ENCODE measurements at places on chromosomes 13 and 19.

DNA sequence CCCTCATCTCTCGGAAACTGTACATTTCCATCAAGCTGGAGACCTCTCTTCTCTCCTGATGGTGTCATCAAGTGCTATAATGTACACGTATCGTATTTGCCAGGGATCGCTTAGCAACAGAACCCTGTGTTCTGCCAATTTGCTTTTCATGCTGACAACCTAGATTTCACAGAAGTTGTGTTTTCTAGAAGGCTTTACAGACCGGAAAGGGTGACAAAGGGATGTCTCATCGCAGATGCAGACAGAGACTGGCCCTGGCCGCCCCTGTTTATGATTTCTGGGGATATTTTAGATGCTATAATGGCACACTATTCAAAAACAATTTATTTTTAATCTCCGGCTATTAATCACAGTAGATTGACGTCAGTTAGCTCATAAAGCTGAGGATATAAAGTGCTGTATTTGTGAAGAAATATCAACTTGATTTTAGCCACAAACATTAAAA is 291.4 kb downstream of the IRS2 start:
- DNase-seq: no peak

- DNase-seq: no peak
These were observed 400.5 kb upstream of the PCDH9 start for GRCh38 chr13:67630640-67631039.

GRCh38 chr19:15337202-15337601 is 4.9 kb upstream of the BRD4 start:
- DNase-seq: no peak

- peak; percentile 14 for DNase-seq
These were observed 4.0 kb downstream of the PDS5B start for GRCh38 chr13:32590266-32590665.

GRCh38 chr13:28626266-28626665 is 32.7 kb upstream of the POMP start:
- no peak for DNase-seq

DNA sequence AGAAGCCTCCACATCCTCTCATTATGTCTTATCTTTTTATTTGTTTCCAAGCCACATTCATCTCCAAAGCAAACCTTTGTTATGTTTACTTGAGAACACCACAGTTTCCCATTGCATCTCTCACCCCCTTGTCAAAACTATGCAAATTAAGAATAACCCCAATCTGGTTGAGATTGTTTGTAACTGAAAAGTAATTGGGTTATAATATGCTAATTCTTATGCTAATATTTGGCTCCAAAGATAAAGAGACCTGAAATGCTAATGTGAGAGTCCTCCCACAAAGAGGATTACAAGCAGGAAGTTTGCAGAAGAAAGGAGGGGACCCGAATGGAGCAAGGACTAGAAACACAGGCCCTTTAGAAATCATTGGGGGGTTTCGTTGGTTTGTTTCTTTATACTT is 92.9 kb upstream of the UBL3 start:
- DNase-seq: no peak

DNA sequence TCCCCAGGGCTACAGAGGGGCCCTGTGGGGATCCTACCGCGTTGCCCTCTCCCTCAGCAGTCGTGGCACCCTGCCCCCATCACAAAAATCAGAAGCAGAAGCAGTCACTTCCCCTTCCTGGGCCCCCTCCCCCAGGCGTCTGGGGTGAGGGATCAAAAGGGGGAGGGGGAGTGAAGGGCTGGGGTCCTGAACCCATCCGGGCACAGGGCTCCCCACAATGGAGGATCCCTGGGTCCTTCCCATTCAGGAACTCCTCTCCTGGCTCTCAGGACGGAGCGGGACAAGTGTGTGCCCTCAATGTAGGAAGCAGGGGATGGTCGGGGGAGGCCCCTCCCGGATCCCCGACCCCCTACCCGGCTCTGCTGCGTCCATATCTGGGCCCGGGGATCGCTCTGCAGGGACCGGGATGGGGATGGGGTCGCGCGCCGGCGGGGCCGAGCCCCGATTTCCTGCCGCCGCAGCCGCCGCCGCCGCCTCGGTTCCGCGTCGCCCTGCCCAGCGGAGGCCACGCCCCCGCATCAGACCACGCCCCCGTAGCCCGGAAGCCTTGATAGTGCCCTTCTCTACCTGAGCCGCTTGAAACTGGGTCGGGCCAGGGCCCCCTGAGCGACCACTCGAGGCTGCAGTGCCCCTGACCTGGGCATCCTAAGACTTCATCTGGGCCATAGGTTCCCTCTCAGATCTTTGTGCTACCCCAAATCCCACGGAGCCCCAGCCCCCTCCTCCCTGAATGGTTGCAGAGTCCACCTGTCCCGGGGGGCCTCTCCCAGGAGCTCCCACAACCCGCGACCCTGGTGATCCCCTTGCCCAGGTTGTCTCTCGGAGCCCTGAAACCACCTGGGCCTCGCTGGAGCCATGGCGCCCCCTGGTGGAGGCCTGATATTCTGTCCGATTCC is at the start of gene GMIP:
Gene GMIP (minus strand): TSS at position 500 of the 896 bp plus-strand sequence. CDS start 128 bp downstream, at position 372.
- peak; percentile 84 for DNase-seq

GRCh38 chr13:50928102-50928501 is 18.5 kb downstream of the RNASEH2B start:
- DNase-seq: no peak

DNA sequence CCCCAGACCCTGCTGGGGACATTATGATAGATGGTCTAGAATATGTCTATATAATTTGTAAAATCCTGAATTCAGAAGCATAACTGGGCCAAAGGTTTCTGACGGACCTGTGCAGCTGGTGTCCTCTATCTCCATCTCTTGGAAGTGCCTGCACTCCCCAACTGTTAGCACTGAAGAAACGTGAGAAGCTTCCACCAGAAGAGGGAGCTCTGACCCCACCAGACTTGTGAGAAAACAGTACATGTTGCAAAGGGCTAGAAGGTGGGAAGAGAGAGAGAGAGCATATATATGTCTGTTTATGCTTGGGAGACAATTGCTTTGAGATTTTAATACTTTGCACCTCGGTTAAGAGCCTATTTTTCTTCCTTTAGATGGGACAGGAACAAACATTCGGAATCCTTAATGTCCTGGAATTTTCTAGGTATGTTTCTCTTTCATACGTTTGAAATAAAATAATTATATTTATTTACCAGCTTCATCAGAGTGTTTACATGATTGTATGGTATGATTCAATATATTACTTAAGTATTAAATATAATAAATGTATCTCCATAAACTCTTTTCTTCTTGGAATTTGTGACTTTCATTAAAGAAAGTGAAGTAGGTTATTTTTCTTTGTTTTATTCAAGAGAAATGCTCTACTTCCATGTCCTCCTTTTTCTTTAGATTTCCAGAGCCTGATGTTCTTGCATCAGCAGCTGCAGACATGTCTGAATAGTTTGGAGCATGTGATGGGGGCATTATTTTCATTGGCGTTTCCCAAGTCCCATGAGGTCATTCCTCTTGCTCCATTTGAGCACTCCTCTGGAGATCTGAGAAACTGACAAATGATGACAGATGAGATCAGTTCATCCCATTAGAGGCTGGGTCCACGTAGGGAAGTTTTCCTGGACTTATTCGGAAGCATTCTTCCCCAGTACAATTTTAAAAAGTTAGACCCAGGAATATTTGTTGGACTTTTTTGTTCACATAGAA is 202.9 kb downstream of the ATP8A2 start:
- DNase-seq: peak; percentile 47

GRCh38 chr19:17646441-17646840 is 41.7 kb downstream of the UNC13A start:
- no peak for DNase-seq

DNA sequence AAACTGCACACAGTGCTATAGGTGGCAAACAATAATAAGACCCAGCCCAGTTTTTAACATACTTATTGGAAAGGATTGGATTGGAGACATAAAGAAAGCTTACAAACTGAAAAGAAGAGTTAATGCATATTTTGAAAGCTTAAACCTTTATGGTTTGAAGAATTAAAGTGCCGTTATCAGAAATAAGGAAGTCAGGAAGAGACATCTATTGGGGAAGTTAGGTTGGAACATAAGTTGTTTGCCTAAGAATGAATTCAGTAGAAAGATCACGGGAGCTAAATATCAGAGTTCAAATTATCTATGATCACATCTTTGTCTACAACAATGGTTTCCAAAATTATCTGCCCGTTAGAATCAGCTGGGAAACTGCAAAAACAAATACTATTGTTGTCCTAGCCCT is 767.9 kb downstream of the PCDH9 start:
- DNase-seq: no peak

DNA sequence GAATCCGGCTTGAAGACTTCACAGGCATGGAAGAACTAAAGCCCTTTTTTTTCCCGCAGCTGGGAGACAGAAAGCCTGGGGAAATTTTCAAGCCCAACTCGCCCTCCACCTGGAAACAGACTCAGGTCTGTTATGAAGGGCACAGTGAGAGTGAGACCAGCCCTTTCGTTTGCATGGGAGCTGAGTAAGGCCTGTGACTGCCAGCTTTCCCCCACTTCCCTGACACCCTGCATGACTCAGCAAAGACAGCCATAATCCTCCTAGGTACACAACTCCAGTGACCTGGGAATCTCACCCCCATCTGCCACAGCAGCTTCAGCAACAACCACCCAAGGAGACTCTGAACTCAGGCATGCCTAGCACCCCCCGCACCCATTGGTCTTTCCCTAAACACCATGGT is 87.6 kb upstream of the ZNF91 start:
- DNase-seq: no peak

DNA sequence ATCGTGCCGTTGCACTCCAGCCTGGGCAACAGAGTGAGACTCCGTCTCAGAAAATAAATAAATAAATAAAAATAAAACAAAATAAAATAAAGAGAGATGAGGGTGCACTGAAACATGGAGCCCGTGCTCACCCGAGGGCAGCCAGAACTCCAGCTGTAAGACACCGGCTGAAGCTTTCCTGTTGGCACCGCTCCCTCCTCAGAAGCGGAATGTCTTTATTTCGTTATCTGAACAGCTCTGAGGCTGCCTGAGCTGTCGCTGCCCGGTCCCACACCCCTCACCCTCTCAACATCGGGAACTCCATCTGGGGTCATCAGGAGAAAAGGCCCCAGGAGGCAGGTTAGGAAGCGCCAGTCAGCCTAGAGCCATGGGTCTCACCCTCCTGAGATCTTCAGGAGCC is 24.4 kb downstream of the ZNF787 start:
- DNase-seq: no peak

DNA sequence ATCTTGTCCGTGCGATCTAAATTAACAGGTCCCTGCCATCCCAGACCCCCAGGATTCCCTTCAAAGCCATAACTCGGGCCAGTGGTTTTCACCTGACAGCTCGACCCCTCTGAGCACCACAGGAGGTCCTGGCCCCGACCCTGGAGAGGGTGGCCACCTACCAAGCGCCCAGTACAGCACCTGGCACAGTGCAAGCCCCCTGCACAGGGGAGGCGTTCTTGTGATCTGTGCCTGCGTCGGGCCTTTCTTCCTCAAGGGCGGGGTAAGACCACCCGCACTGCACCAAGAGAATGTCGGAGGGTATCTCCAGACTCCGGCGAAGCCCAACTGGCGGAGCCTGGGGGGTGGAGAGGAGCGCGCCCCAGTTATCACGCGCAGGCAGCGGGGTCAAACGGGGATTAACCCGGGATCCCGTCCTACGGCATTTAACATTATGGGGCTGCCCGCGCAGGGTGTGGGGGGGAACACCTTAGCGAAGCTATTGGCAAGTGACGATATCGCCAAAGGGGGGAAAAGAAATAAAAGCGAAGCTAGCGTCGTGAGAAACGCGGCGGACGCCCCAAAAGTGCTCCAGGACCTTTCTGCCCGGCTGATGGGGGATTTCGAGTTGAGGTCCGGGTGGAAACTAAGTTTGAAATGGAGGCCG is 1.3 kb upstream of the HNRNPL start:
- DNase-seq: no peak

- no peak for DNase-seq
These were observed 22.1 kb upstream of the OLFM2 start for GRCh38 chr19:9958379-9958821.

- no peak for DNase-seq
These were observed 158.6 kb downstream of the TNFRSF19 start for GRCh38 chr13:23728807-23729206.

GRCh38 chr13:109157275-109157674 is 527.9 kb downstream of the MYO16 start:
- no peak for DNase-seq

GRCh38 chr13:38685974-38686576 is 802 bp upstream of the FREM2 start:
- no peak for DNase-seq

GRCh38 chr13:79901336-79901735 is 420.4 kb downstream of the NDFIP2 start:
- DNase-seq: no peak

- DNase-seq: no peak
These were observed 698.0 kb downstream of the PCDH9 start for GRCh38 chr13:66532146-66532545.

- DNase-seq: no peak
These were observed 270.4 kb downstream of the TEX29 start for GRCh38 chr13:111590796-111591195.

GRCh38 chr13:110030394-110030928 is 244.1 kb upstream of the IRS2 start:
- DNase-seq: no peak

DNA sequence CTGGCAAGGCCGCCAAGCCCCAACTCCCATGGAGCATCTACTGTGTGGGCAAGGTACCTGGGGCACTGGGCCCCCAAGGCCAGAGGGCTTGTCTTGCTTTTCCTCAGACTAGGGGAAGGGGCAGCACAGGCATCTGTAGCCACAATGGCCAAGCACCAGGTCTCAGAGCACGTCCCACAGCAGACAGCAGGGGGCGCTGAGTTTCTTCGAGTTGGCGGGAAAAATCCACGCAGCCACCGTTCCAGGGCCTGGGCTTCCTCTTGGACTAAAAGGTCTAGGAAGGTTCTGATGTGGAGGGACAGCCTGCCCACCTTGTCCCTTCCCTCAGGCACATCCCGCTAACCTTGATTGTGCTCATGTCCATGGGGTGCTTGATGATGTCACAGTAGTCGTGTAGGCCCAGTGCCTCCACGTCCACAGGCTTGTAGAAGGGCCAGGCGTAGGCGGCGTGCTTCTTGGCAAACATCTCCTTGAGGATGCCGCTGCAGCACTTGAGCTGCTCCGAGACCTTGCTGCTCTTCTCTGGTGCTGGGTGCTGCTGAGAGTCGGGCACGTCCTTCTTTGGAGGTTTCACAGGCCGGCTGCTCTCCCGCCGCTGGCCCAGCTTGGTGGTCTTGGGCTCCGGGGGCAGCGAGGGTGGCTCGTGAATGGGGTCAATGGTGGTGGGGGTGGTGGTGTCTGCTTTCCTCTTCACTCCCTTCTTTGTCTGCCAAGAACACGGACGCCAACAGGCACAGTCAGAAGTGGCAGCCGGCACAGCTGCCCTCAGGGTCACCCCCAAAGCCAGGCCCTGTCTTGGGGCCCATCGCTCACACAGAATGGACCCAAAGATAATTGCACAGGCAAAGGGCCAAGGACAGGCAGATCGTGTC is 32.0 kb upstream of the EPHX3 start:
- DNase-seq: peak; percentile 54

DNA sequence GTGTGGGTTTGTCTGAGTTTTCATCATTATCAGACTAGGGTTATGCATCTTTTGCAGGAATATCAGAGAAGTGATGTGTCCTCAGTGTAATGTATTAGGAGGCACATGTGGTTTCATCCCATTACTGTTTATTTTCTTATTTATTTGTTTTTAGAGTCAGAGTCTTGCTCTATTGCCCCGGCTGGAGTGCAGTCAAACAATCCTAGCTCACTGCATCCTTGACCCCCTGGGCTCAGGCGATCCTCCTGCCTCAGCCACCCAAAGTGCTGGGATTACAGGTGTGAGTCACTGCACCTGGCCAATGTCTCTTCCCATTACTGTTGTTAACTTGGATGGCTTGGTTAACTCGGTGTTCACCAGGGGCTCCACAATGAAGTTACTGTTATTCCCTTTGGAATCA is 67.4 kb downstream of the MAP4K1 start:
- DNase-seq: no peak

GRCh38 chr19:11475861-11476260 is 5.0 kb downstream of the ELAVL3 start:
- DNase-seq: no peak
